ENCODE measurements at places on chromosomes 16 and 17.

DNA sequence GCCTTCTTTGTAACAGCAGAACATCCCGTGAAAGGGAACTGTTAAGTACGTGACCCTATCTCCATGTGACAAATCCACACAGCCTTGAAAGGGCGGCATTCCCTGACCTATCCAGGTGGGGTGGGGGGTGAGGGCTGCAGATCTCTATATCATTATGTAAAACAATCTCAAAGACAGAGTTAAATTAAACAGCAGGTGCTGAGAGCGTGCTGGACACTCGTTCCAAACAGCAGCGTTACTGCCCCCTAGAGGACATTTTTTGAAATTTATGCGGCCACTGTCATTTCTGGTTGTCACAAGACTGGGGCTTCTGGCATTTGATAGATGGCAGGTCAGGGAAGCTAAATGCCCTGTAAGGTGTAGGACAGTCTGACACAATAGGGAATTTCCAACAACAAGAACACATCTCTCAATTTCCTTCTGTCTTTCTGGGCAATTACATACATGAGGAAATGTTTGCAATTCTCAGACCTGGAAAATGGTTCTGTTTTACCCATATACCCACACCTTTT, 6.7 kb upstream of the SLC25A39 start:
- peak; percentile 68 for DNase-seq

DNA sequence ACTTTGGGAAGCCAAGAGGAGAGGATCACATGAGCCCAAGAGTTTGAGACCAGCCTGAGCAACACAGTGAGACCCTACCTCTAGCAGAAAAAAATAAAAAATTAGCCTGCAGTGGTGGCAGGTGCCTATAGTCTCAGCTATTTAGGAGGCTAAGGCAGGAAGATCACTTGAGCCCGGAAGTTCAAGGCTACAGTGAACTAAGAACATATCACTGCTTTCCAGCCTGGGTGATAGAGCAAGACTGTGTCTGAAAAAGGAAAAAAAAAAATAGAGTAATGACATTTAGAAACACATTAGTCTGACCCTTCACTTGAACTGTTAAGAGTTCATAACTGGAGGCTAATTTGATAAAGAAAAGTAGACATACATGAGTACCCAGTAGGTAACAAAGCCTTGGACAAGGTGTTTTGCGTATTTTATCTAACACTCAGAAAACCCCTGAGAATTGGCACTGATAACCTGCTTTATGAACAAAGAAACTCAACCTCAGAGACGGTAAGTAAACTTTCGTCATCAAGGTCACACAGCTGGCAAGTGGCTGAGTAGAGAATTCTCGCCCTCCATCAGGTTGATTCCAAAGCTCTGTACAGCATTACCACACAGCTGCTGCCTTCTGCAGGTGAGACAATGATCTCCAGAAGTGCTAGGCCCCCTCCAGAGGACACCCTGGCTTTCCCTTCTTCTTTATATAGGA, 101.1 kb downstream of the SMG6 start:
- DNase-seq = no peak

DNA sequence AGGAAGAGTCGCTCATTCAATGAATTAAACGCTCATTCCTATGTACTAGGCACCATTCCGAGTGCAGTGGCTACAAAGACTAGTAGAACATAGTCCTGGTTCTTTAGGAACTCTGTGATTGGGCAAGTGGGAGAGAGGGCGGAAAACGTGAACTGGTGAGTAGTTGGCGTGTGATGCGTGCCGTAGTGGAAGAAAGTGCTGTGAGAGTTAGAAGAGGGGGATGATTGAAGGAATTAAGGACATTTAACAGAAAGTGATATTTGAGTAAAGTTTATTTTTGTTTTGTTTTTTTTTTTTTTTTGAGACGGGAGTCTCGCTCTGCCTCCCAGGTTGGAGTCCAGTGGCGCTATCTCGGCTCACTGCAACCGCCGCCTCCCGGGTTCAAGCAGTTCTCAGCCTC, 7.9 kb upstream of the SLFN14 start:
- no peak for DNase-seq

GRCh38 chr16:77300256-77300655, 101.0 kb downstream of the SYCE1L start:
- no peak for DNase-seq

GRCh38 chr17:77476931-77477805, 336.4 kb downstream of the SEC14L1 start:
- DNase-seq = peak; percentile 69

DNA sequence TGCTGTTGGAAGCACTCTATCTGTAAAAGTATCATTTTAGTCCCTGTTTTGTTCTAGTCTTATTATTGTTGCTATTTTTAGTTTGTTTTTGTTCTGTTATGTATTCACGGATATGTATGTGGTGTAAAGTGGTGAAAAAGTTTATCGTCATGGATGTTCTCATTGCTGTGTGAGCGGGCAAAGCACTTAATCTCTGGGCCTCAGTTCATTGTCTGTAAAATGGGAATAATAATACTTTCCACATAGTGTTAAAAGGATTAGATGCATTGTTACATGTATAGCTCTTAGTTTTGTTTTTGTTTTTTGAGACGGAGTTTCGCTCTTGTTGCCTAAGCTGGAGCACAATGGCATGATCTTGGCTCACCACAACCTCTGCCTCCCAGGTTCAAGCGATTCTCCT, 19.8 kb downstream of the TAOK1 start:
- peak; percentile 5 for DNase-seq

- DNase-seq = no peak
Measured at GRCh38 chr16:24178496-24178895, 77.6 kb upstream of the CACNG3 start.

DNA sequence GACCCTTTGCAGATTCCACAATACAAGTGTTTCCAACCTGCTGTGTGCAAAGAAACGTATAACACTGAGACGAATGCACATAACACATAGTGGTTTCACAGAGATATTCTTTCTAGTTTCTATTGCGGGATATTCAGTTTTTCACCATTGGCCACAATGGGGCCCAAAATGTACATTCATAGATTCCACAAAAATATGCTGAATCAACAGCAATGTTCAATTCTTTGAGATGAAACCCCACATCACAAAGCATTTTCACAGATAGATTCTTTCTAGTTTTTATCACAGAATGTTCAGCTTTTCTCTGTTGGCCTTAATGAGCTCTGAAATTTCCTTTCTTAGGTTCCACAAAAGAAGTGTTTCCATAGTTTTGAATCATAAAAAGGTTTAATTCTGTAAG, 2472.3 kb downstream of the TP53TG3F start:
- DNase-seq = no peak

DNA sequence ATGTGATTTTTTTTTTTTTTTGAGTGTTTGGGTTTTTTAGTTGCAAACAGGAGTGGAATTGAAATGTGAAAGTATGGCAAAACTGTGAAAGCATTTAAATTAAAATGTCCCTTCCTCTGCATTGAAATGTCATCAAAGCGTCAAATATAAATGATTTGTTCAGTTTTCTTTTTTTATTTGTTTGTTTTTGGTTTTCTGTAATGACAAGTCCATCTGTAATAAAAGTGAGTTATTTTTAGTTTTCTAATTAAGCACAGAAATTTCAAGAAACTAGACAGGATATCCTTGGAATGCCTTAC, 1.9 kb upstream of the TOB1 start:
- DNase-seq = no peak

DNA sequence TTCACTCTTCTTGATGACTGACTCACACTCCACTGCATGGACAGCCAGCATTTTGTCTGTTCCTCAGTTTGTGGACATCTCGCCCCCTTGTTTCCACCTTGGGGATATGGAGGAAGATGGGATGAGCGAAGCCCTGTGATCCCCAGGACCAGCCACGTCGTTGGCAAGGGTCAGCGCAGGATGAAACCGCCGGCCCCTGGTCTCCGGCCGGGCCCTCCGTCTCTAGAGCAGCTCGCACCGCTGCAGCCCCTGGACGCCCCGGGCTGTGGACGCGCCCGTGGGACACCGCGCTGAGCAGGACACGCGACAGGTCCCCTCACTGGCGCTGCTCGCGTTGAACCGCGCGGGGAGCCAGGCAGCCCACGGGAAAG, 604 bp upstream of the ZC3H18 start:
- peak; percentile 59 for DNase-seq

DNA sequence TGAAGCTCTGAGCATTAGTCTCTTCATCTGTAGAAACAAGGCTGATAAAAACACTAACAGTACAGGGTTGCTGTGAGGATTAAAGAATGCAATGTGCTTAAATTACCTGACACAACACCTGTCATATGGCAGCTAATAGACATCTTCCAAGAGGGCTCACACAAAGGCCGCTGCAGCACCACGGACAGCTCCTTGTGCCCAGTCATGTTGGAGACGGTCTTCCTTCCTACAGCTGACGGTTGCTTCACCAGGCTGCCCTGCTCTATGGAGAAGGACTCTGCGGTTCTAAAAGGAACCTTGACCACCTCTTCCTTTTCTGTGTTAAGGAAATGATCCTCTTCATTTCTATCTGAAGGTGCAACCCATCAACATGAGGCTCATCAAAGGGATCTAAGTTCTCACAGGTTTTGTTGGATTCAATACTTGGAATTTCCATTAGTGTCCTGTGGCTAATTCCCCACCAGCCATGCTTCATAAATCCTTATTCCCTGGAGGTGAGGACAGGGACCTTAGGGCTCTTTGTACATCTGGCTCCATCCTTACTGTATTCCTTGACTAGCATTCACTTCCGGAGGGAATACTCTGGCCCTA, 138.9 kb upstream of the CES5A start:
- DNase-seq = peak; percentile 56

DNA sequence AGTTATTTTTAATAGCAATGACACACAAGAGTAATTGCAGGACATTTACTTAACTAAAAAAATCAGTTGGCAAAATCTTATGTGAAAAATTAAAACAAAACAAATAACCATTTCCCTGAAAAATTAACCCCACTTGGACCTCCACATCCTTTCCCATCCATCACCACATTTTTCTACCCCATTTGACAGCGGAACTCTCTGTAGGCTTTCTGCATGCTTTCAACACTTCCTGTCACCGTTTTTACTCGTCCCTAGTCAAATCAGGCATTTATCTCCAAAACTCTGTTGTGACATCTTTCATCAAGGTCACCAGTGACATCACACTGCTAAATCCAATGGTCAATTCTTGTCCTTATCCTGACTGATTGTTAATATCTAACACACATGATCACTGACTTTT, 27.5 kb downstream of the KCNJ16 start:
- no peak for DNase-seq

DNA sequence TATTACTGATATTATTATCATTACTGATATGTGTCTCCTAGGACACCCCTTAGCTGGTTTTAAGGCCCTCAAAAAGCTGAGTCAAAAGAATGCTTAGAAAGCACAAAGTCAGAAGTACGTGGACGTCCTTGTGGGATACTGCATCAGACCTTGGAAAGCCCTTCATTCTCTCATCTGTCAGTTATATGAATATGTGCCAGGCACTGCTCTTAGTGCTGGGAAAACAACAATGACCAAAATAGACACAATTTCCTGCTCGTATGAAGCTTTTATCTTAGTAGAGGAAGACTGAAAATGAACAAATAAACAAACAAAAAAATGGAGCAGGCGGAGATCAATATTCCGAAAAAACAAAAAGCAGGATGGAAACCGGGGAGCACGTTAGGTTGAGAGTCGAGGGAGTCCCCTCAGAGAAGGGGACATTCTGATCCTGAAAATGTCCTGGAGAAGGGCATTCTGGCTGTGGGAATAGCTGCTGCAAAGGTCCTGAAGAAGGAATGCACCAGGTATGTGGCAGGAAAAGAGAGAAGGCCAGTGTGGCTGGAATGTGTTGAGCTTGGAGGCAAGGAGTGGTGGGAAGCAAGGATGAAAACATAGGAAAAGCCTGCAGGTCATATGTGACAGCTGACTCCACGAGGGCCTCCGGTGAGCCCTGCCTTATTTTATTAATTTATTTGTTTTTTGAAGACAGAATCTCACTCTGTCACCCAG, 15.5 kb upstream of the TMEM94 start:
- DNase-seq = no peak

GRCh38 chr16:82265809-82266208, 95.8 kb upstream of the MPHOSPH6 start:
- DNase-seq = no peak

GRCh38 chr17:1180958-1181752, 1.4 kb upstream of the ABR start:
- no peak for DNase-seq

- no peak for DNase-seq
Measured at GRCh38 chr17:11935734-11936406, 61.4 kb downstream of the ZNF18 start.

DNA sequence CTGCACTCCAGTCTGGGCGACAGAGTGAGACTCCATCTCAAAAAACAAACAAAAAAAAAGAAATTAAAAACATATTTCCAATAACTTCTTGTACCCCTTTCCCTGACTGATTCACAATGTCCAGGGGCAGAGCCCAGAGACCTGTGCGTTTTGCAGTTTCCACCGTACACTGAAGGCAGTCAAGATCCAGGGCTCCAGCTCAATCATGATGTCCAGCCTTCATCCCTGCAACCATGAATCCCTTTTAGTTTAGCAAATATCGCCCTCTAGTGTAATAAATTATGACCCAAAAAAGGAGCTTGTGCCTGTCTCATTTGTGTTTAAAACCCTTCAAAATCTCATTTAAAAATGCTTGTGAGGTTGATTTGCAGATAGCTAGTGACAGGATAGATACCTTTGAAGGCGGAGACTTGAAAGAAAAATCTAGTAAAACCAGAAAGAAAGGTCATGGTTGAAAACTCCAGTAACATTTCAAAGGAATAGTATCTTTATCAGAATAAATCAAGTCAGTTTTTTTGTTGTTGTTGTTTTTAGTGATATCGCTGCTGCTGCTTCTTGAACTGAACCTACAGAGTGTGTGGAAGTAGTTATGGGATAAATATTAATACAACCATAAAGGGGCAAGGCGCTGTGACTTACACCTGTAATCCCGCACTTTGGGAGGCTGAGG, 3.7 kb upstream of the ERN1 start:
- no peak for DNase-seq

- DNase-seq = no peak
Measured at GRCh38 chr17:16926571-16927451, 45.1 kb downstream of the TNFRSF13B start.

GRCh38 chr16:74035816-74036215, 260.8 kb upstream of the PSMD7 start:
- no peak for DNase-seq

DNA sequence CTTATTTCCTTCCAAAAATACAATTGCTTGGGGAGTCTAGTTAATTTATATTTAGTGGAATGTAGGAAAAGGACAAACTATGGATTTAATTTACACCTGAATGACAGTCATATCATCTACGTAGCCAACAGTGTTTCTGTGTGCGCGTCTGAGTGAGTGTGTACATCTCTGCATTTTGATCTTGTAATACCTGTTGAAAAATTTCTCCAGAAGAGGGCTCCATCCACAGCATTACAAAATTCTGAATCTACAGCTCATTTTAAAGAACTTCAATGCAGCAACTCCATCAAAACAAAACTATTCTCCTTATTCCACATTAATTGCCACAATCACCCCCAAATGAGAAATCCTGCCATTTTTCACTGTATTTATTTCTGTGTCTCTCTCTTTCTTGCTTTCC, 3.9 kb downstream of the CDH13 start:
- no peak for DNase-seq

GRCh38 chr16:81879625-81880024, 100.5 kb downstream of the PLCG2 start:
- no peak for DNase-seq
